Right lung (tissue), 10 donors: ENCODE measurements at places on chromosomes 1 and 21.

DNA sequence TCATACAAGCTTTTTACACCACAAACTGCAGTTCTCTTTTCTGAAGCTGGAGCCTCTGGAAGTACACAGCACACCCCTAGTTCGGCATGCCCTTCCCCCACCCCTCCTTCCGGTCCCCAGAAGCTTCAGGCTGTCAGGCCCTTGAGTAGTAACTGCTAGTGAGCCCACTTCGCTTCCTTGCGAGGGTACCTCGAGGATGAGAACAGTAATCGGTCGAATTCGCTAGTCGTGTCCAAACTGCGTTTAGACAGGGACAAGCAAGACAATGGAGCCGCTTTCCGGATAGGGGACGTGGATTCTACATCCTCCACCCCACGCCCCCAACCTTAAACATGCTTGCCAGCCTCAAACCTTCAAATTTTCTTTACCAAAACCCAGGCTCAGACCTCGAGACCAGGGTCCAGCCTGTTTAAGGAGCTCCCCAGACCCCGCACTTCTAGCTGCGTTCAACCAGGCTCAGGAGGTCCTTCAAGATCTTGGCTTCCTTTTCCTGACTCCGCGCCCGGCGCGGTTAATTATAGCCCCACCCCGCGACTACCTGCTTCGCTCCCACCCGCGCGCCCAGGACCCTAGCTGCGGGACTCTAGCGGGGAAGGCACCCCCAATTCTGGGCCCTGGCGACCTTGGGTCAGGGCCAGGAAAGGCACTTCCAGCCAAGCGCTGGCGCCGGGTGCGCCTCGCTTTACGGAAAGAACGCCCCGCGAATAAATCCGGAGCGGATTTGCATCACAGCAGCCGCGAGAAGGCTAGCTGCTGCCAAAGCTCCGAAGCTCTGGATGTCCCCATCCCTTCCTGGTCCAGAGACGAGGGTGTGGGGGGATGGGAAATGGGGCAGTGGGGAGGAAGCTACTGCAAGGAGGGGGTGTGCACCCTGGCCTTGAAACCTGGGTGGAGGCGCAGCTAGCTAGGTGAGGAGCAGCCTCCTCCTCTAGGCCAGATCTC, 8.1 kb upstream of the TSPAN1 start:
- peak; percentile 52 for DNase-seq

GRCh38 chr21:24903994-24904635, 703.2 kb downstream of the MRPL39 start:
- no peak for DNase-seq

- no peak for DNase-seq
Measured at GRCh38 chr1:236850077-236850979, 55.2 kb downstream of the MTR start.

DNA sequence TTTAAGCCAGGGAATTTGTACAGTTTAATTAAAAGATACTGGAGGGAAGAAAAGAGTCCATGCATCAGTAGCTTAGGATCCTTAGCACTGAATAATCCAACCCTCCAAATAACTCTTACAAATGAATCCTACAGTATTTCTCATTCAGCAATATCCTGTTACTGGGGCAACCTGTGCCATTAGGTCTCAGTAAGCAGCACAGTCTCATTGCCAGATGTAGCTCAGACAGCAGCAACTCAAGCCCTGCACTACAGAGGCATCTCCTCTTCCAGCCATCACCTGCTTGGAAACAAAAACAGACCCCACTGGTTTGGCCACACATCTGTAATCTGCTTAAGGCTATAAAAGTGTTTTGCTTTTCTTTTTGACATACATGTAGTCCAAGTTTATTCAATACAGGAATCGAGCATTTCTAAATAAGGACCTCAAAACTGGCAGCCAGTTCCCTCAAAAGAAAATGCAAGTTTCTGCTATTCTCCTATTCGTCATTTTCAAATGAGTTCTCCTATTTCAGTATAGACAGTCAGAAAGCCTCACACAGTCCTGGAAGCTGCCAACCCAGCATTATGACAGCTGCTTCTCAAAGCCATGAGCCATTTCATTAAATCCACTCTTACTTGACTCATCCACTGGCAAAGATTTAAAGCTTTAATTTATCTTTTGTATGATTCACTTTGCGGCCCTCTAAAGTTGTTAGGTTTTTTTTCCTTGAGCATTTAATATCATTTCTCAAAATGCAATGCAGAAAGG, 129.0 kb downstream of the APP start:
- DNase-seq = no peak

- peak; percentile 53 for DNase-seq
Measured at GRCh38 chr1:25799935-25800702, at the start of gene SELENON. TSS of gene SELENON (plus strand) at chr1:25800193. CDS start at chr1:25800231, 38 bp downstream.
